Placental pericyte (primary cell): ENCODE measurements at places on chromosomes 5 and 9. TPM values are rescaled to one million over a fixed set of nuclear protein-coding genes. Genes with fewer than 3 reads are reported as not detected.

Gene SUSD3
- total RNA-seq = not detected in 2 replicates

Gene IL13
- not detected in 2 replicates for total RNA-seq

Gene DIPK1B
- 0.14 and 0.44 TPM in 2 replicates for total RNA-seq

Gene SPAG8
- 0.66 and 1.0 TPM in 2 replicates for total RNA-seq

Gene CCDC180
- total RNA-seq = 0.14 and 0.88 TPM in 2 replicates

Gene EXOSC2
- 16.2 and 47.8 TPM in 2 replicates for total RNA-seq

Gene CAVIN4
- 0.66 and 3.7 TPM in 2 replicates for total RNA-seq

Gene MAPKAP1
- 74.8 and 114 TPM in 2 replicates for total RNA-seq

Gene PDZD2
- total RNA-seq = 0.44 and 5.3 TPM in 2 replicates

Gene DNAH5
- 0.66 and 2.3 TPM in 2 replicates for total RNA-seq

Gene DAB2
- 69.9 and 132 TPM in 2 replicates for total RNA-seq

Gene C9
- 0.44 TPM in 1 of 2 replicates, not detected in the other for total RNA-seq

Gene EIF4EBP3
- total RNA-seq = 1.3 TPM in 1 of 2 replicates, not detected in the other

Gene IRGM
- 0.57 TPM in 1 of 2 replicates, not detected in the other for total RNA-seq

Gene SPATA31E1
- not detected in 2 replicates for total RNA-seq

Gene PCDHGC5
- total RNA-seq = 3.9 and 6.6 TPM in 2 replicates

Gene TMCO6
- 12.9 and 24.5 TPM in 2 replicates for total RNA-seq

Gene CDH9
- total RNA-seq = not detected in 2 replicates

Gene AP3S1
- total RNA-seq = 84.7 and 96.2 TPM in 2 replicates

Gene C5orf58
- total RNA-seq = under 0.01 TPM in 1 of 2 replicates, not detected in the other

Gene FOXD4L4
- 0.14 TPM in 1 of 2 replicates, not detected in the other for total RNA-seq

Gene ADAMTS6
- total RNA-seq = 49.2 and 141 TPM in 2 replicates

Gene PTGR1
- 60.3 and 88.4 TPM in 2 replicates for total RNA-seq

Gene STPG3
- not detected in 2 replicates for total RNA-seq

Gene ENTREP1
- total RNA-seq = 0.14 and 0.22 TPM in 2 replicates

Gene FIBCD1
- 2.4 and 17.9 TPM in 2 replicates for total RNA-seq

Gene HCN1
- total RNA-seq = under 0.01 TPM in 1 of 2 replicates, not detected in the other

Gene ZNF366
- total RNA-seq = not detected in 2 replicates

Gene SMIM15
- 44.2 and 50.1 TPM in 2 replicates for total RNA-seq
